Erythroblast (primary cell): ENCODE measurements at places on chromosomes 7 and 10.

DNA sequence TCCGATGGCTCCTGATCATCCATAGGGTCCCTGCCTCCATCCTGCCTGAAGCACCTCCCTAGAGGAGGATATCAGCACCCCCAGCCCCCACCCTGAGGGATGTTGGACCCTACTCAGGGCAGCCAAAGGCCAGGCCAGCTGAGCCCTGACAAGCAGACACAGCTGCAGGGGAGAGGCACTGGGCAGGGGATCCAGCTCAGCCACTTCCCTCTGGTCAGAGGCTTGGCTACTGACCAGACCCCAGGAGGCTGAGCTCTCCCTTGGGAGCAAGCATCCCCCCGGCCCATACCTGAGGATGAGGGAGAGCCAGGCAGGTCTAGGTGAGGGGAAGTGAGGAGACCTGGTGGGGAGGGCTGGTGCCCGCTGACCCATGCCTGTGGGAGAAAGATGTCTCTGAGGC, 6.6 kb downstream of the LDB3 start:
- DNase-seq = no peak

- no peak for DNase-seq
These were observed 101.1 kb downstream of the PLXNA4 start for GRCh38 chr7:132475037-132475668.

- no peak for DNase-seq
These were observed 10.7 kb downstream of the A1CF start for GRCh38 chr10:50874723-50875122.

DNA sequence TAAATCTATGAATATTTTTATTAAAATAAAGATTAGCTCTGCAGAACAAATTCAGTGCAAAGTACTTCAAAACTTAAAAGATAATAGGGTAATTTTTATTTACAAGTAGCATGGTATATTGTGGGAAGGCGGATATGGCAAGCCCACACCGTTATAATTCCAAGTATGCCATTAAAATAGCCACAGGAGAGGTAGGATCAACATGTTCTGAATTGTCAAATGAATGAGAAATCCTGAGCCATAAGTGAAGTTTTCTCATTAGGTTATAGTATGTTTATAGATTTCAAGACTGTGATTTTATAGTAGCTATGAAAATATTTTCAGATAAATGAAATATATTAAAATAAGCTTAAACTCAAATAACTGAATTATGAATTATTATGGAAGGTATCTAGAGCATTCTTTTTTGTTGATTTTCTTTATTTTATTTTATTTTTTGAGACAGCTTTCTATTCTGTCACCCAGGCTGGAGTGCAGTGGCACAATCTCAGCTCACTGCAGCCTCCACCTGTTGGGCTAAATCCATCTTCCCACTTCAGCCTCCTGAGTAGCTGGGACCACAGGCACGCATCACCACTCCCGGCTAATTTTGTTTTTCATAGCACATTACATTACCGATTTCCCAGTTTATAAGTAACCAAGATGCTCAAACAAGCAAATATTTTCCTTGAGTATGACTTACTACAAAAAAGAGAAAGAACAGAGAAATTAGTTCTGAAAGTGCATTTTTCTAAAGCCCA, 956.6 kb downstream of the GATA3 start:
- DNase-seq = no peak

DNA sequence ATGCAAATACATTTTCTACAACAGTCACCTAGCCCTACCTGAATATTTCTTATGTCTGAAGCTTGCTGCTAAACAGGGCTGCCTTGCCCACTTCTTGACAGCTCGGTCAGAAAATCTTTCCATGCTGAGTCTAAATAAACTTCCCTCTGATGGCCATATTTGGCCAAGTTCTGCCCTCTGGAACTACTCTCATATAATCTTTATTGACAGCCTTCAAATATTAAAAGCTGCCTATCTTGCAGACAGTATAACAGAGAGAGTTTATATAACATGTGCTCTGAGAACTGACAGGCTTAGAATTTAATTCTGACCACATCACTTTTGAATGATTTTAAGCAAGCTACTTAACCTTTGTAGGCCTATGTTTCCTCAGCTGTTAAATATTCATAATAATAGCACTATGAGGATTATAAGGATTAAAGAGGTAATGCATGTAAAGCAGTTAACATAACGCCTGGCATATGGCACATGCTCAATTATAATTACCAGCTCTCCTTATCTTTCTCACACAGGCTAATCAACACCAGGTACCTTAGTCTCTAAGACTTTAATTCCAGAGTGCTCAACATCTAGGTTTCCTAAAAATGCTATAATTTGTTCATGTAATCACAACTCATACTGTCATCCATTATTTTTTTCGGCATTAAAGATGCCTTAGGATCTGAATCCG, 334.1 kb downstream of the HPSE2 start:
- peak; percentile 49 for DNase-seq

DNA sequence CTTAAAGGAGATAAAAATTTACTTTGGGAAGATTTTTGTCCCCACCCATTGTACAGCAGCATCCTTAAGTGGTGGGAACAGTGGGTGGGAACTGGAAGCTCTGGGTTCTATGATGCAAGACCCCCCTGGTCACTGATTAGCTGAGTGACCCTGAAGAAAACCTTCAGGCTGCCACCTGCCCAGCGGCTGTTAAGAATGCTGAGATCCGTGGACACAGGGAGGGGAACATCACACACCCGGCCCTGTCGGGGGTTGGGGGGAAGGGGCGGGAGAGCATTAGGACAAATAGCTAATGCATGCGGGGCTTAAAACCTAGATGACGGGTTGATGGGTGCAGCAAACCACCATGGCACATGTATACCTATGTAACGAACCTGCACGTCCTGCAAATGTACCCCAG, 14.5 kb downstream of the CARD11 start:
- no peak for DNase-seq

- DNase-seq = no peak
These were observed 216.6 kb downstream of the MAD1L1 start for GRCh38 chr7:2016021-2016631.

- no peak for DNase-seq
These were observed 6.7 kb downstream of the ZCCHC24 start for GRCh38 chr10:79438699-79439085.

GRCh38 chr7:50614721-50615518, 49.7 kb upstream of the DDC start:
- peak; percentile 24 for DNase-seq

GRCh38 chr7:45969940-45970339, 48.9 kb upstream of the IGFBP3 start:
- DNase-seq = no peak

- peak; percentile 4 for DNase-seq
These were observed 116.2 kb downstream of the BAMBI start for GRCh38 chr10:28793482-28793881.

DNA sequence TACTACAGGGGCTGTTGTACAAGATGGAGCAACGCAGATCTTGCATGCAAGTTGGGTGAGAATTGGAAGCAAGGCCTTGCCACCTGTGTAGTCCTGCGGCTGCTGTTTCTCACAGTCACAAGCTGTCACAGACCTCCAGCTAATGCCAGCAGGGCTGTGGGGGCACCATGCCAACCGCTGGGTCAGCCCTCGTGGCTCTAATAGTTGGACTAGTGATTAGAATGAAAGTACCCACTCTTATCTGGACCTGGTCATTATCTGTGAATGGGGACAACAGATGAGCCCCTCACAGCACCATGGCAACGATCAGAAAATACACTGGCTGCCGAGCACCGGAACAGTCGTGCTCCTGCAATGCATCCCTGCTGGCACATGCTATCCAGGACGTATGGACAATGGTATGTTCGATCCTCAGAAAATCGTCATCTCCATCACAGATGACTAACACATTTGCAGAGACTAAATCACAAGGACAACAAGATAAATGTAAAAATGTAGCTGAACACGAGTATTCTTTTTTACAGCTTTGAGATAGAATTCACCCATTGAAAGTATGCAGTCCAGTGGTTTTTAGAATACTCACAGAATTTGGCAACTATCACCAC, 80.4 kb upstream of the CALN1 start:
- DNase-seq = no peak

GRCh38 chr7:122764020-122764419, 61.3 kb upstream of the RNF148 start:
- DNase-seq = no peak

DNA sequence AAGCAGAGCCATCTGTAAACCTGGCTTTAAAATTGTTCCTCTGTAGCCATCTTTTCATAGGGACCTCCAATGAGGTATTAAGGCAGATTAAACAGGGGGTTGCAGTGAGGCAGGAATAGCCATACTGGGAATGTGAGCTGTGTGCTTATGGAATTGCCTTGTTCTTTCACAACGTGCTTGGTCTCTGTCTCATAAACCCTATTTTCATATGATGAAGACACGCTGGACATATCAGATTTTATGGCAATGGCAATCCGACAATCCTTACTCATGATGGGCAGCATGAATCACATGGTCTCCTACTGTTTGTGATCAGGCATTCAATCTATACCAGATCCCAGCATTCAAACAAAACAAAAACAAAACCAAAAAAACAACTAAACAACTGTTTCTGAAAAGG, 418.9 kb upstream of the NRP1 start:
- no peak for DNase-seq

DNA sequence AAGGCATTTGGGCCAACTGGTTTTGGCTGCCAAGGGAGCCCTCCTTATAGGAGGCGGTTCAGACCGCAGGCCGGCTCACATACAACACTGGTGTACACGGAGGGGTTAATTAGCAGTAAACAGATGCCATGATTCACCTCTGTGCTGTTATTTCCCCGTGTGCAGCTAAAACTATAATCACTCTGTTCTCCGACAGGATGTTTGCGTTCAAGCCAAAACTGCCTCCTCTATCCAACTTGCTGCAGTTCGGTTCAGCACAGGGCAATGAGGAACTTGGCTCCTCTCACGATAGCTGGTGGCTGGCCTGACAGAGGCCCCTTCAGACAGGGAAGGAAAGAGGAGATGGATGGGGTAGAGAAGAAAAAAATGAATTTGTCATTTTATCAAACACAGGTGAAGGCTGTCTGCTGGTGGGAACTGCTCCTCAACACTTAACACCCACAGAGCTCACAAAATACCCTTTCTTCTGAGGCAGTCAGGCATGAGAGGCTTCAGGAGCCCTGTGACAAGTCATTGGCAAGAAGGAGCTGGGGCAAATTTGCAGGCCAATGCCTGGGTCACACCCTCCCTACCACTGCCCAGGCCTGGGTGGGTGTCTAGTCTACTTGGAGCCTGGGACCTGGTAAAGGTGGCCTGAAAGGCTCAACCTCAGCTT, 24.0 kb downstream of the KCNMA1 start:
- DNase-seq = no peak

DNA sequence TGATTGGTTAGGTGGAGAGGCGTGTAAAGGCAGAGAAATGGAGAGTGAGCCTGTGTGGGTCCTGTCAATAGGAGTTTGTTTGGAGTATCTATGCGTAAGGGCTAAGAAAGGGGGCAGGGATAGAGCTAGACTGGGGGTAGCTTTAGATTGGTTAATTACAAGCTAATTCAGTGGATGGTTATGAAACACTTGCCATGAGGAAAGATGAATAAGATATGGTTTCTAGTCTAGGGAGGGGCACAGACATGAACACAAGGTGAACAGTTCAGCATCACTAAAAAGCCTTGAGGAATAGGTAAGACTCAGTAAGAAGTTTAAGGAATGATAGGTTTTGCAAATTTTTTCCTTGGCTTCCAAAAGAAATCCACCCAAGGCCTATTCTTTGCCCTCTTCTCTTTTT, 50.6 kb downstream of the PLPP4 start:
- DNase-seq = no peak

DNA sequence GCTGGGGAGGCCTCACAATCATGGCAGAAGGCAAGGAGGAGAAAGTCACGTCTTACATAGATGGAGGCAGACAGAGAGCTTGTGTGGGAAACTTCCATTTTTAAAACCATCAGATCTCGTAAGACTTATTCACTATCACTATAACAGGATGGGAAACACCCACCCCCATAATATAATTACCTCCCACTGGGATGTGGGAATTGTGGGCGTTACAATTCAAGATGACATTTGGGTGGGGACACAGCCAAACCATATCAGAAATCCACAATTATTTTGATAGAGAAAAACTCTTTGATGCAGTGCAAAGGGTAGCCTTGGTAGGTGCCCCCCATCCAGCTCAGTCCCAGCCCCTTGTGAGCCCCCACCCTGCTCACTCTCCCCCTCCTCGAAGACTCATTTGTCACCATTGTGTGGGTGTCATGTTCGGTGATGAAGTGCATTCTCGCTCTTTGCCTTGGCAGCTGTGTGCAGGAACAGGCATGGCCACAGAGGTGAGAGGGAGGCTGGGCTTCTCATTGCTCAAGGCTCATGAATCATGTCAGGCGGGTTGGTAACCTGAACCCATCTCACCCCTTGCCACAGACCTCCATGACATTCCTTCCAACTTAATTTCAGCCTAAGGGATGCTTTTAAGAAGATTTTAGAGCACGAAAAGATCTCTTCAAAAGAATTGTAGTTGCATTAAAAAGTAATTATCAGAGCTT, 75.9 kb downstream of the BUB3 start:
- DNase-seq = no peak

DNA sequence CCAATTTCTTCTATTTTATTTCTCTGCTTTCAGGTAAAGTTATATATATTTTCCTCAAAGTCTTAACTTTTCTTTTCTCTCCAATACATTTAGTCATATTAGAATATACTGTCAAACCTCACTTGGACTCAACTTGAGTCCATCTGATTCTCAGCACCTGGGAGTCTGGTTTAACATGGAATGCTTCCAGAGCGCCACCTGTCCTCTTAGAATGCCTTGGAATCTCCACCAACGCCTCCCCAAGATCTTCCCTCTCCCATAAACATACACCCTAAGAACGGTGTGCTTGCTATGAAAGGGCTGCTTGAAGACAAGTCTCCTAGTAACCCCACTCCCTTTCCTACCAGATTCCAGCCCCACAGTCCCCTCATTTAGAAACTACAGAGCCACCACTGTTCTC, 229.1 kb upstream of the MKLN1 start:
- no peak for DNase-seq

DNA sequence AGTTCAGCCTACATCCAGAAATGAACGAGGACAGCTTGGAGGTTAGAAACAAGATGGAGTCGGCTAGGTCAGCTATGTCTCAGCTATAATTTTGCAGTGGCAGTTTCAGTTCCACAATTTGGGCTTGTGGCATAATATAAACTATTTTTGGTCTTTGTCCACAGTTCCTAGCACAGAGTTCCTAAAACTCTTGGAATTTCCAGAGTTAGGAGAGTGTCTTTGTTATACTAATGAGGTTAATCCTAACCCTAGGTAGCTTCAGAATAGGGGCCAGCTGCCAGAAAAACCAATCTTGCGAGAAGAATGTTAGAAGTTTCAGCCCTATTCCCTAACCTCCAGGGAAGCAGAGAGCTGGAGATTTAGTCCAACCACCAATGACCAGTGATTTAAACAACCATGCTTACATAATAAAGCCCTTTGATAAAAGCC, 131.9 kb downstream of the AKR1D1 start:
- no peak for DNase-seq

- DNase-seq = no peak
These were observed 362.5 kb upstream of the ZMIZ1 start for GRCh38 chr10:78706256-78706655.
